Cerebellar cortex (tissue), 1 donor: ENCODE measurements at places on chromosomes 5 and 9.
A peak's percentile ranks its signal among the peaks of the same experiment; 100 is the strongest.

DNA sequence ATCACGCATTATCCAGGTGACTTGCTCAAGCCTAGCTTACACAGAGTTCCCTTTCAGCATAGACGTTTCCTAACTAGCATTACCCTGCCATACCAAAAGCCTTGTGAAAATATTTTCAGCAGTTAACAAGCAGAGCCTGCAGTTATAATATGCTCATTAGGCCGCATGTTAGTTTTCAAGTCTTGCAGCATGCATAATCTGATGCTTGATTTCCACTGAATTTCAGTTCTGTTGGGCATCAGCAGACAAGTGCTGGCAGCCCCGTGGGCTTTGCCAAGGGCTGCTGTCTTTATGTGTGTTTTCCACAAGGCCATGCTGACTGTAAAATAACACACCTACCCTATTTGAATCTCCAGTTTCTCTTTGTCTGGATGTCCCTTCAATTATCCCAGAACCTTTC is 491.0 kb upstream of the WWC1 start:
- DNase-seq = no peak

GRCh38 chr5:127089191-127089590 is 15.9 kb upstream of the C5orf63 start:
- no peak for DNase-seq

DNA sequence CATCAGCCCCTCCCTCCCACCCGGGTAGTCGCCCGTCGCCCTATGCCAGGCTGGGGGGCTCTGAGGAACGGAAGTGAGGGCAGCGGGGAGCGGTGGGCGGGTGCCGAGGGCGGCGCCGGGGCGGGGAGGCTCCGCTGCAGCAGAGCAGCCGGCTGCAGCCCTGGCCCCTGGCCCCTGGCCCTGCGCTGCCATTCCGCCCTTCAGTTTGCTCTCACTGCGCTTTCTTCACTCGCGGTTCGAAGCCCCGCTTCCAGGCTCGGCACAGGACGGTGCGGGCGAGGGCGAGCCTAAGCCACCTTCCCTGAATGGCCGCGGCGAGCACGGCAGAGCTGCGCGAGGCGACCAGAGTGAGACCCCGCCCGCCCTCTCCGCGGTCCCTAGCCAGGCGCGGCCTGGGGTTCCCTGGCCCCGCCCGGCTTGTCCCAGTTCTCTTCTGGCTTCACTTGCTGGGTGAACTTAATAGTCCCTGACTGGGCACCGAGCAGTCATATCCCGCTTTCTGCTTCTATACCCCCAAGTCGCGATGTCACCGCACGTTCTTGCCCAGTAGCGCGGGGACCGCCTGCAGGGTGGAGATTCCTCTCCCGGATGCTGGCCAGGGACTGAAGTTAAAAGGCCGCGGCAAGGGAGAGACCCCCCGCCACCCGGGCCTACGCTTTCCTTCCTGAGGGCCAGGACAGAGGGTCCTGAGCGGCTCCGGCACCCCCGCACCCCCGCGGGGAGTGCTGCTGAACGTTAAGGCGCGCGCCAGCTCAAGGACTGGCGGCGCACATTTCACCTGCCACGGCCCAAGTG is 623 bp upstream of the TRIM36 start:
- peak; percentile 11 for DNase-seq

GRCh38 chr5:135514116-135514515 is 21.6 kb downstream of the NEUROG1 start:
- no peak for DNase-seq

DNA sequence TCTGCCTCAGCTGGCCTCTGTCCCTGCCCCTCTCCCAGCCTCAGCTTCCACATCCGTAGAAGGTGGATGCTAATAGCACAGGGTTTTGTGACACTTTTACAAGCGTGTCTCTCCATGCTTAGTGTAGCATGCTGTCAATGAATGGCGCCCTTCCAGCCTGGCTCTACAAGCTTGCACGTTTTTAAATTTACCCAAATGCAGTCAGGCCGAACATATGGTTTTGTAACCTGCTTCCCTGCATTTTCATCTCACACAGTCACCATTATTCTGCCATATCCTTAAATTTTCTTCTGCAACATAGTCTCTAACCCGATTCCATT is 28.8 kb downstream of the FAM163B start:
- peak; percentile 41 for DNase-seq

DNA sequence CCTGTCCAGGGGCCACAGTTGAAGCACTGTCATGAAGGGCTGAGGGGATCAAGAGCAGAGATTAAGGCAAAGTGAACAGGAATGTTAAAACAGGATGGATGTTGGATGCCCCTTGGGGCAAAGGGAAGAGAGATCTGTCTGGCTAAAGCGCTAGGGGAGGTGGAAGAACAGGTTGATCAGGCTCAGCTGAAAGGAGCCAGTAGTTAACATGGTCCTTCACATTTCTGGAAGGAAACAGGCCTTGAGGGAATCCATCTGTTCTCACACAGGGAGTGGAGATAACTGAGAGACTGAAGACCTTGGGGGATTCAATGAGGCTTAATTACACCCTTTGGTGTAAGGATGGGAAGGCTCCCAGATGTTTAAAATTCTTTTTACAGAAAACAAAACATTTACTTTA is 5.8 kb downstream of the HAPLN1 start:
- DNase-seq = peak; percentile 22

GRCh38 chr5:95393279-95393678 is 2.1 kb downstream of the FAM81B start:
- DNase-seq = no peak
